ENCODE measurements at places on chromosomes 4 and X. TPM values are rescaled to one million over a fixed set of nuclear protein-coding genes. Genes with fewer than 3 reads are reported as not detected.

DNA sequence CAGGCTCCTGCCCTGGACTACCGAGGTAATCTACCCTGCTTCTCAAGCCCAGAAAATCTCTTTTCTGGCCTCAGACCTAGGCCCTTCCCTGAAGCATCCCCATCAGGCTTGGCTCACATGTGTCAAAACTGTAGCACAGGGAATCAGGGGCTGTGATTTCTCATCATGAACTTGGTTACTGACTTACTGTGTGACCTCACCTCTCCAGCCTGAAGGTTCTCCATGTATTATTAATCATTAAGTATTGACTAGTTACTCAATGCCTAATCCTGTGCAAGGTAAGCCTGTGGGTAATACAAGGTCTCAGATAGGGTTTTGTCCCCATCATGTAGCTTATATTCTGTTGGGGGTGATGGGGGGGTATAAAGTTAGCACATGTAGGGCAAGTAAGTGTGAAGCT is 6.8 kb downstream of the SRPX2 start:
- H3K27me3 ChIP-seq: no peaks in the 10 kb centered on the region
- H3K4me3 ChIP-seq: no peak overlapping the region
- no peak for DNase-seq
- H3K4me1 ChIP-seq: no peaks in the 10 kb centered on the region

DNA sequence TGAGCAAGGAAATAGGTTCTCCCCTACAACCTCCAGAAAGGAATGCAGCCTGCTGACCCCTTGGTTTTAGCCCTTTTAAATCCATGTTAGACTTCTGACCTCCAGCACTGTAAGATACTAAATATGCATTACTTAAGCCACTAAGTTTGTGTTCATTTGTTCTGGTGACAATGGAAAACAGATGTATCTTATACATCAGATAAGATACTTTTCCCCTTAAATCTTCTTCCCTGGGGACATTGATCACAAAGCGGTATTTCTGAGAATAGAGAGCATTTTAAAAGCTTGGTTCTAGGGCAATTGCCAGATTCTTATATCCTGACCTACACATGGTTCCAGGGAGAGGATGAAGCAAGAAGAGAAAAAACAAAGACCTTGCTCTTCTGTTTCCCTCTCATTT is 6.5 kb upstream of the TMEM184C start:
- H3K4me3 ChIP-seq: no peak overlapping the region
- no peak overlapping the region for H3K27ac ChIP-seq
- DNase-seq: no peak
- no peaks in the 10 kb centered on the region for H3K27me3 ChIP-seq

GRCh38 chrX:1153940-1154339 is 58.5 kb downstream of the CRLF2 start:
- DNase-seq: peak; percentile 32
- no peak overlapping the region for H3K4me3 ChIP-seq
- no peaks in the 10 kb centered on the region for H3K36me3 ChIP-seq
- no peak overlapping the region for H3K27ac ChIP-seq
- no peaks in the 10 kb centered on the region for H3K27me3 ChIP-seq

- no peak for DNase-seq
- H3K4me1 ChIP-seq: no peaks in the 10 kb centered on the region
- H3K4me3 ChIP-seq: no peak overlapping the region
- no peak overlapping the region for H3K27ac ChIP-seq
- no peaks in the 10 kb centered on the region for H3K27me3 ChIP-seq
- H3K36me3 ChIP-seq: no peaks in the 10 kb centered on the region
These were observed 86.8 kb downstream of the CAMK2D start for GRCh38 chr4:113674733-113675132.

DNA sequence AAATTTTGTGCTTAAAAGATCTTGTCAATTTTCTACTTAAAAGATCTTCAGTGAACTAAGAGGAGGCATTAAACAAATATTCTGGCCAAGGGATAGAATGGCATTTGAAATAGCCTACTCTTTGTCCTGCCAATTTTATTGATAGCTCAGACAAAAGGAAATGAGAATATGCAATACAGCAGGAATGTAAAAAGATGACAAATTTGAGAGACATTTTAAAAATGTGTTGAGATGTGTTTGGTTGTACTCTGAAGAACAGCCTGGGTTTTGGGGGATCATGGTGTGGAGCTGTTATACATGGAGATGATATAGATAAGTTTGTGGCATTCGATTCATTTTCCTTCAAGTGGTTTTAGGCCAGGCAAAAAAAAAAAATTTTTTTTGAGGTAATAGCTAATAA is 11.6 kb upstream of the MAD2L1 start:
- no peak overlapping the region for H3K4me3 ChIP-seq
- no peaks in the 10 kb centered on the region for H3K36me3 ChIP-seq

DNA sequence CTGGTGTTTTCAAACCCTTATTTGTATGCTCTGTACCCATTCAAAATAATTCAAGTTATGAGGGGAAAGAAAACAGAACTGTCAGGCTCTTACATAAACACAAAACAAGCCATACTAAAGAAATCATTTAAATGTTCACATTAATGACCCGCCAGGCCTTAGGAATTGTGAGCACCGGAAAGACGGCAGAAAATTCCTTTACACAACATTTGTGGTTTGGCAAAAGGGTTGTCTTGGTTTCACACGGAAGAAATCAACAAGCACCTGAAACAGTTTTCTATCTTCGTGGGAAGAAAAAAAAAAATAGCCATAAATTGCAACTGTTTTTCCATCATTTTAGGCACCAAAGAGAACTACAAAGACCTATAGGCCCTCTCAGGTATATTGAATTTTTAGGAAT is 188.5 kb upstream of the FTHL17 start:
- H3K4me1 ChIP-seq: peaks cover 6% of the 10 kb centered on the region
- H3K27ac ChIP-seq: no peak overlapping the region
- H3K27me3 ChIP-seq: no peaks in the 10 kb centered on the region
- no peaks in the 10 kb centered on the region for H3K36me3 ChIP-seq

DNA sequence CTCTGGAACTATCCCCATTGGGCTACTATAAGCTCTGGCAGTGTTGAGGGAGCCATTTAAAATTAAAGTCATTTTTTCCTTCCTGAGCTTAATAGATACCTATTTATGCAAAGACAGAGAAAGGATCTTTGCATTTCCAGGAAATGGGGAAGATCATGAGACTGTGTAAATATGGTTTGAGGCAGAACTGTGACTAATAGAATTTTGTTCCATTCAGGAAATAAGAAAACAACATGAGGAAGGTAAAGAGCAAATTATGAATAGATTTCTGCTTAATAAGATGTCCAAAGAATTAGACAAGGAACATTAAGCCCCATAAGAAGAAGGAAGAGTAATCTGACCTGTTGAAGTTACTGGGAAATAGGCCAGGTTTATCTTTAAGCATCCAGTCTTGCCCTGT is 17.8 kb upstream of the TBC1D19 start:
- no peaks in the 10 kb centered on the region for H3K27me3 ChIP-seq
- no peak overlapping the region for H3K27ac ChIP-seq

DNA sequence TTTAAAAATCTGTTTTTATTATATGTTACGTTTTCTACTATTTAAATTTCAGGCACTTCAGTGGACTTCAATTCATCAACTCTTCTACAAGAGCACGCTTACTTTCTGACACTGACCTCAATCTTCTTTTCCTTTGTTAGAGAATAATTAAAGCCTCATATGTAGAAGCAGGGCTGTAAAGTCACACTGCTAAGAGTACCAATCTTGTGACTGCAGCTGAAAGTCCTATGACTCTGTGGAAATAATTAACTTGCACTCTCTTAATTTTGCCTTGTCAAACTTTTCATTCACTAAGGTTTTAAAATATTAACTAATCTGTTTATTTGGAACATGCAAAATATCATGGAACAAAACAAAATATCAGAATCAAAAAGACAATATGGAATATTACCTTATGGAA is 498.1 kb downstream of the PCDH10 start:
- no peaks in the 10 kb centered on the region for H3K36me3 ChIP-seq
- no peak overlapping the region for H3K27ac ChIP-seq
- no peak overlapping the region for H3K4me3 ChIP-seq
- no peak for DNase-seq
- H3K27me3 ChIP-seq: no peaks in the 10 kb centered on the region
- no peaks in the 10 kb centered on the region for H3K4me1 ChIP-seq

DNA sequence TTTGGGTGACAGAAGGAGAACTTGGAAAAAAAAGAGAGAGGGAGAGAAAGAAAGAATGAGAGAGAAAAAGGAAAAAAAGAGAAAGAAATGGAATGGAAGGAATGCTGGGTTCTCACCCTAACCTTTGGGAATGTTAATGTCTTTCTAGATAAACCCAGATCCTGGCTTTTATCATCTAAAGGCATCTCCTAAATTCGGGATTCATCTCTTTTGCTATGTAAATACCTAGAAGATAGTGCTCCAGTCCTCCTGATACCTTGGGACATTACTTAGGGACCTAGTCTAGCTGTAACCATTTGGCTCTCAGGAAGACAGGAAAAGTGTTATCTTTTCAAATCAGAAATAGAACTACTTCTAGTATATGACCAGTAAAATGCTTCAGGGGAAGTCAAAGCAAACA is 15.8 kb upstream of the SPCS3 start:
- H3K36me3 ChIP-seq: no peaks in the 10 kb centered on the region
- peaks cover 4% of the 10 kb centered on the region for H3K27me3 ChIP-seq
- no peak overlapping the region for H3K4me3 ChIP-seq
- no peaks in the 10 kb centered on the region for H3K4me1 ChIP-seq

DNA sequence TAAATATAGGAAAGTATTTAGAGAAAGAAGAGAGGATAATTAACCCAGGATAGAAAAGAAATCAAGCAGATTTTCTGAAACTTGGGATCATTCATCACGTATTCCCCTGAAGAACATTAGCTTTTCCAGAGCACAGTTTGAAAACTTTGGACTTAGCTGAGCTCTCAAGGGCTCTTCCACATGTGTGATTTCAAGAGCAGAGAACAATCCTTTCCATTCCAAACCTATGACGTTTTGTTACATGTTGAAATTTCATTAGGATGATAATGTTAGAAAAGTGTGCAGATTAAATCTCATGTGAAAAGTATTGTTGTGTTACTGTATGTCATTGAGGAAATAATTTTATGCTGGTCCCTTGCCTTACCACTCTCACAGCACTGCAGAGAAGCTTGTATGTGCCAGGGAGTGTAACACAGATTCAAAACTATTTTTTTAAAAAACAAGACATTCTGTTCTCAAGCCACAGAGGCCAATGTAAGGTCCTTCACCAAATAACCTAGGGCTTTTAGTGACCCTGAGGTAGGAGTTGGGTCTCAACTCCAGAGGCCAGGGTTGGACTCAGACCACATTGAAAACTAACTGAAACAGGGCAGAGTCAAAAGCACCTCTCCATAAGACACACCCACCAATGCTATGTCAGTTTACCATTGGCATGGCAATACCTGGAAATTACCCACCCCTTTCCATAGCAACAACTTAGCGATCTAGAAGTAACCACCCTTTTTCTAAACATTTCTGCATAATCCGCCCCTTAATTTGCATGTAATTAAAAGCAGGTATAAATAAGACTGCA is 141.3 kb downstream of the ANXA5 start:
- no peak overlapping the region for H3K27ac ChIP-seq
- H3K27me3 ChIP-seq: no peaks in the 10 kb centered on the region
- H3K4me3 ChIP-seq: no peak overlapping the region

DNA sequence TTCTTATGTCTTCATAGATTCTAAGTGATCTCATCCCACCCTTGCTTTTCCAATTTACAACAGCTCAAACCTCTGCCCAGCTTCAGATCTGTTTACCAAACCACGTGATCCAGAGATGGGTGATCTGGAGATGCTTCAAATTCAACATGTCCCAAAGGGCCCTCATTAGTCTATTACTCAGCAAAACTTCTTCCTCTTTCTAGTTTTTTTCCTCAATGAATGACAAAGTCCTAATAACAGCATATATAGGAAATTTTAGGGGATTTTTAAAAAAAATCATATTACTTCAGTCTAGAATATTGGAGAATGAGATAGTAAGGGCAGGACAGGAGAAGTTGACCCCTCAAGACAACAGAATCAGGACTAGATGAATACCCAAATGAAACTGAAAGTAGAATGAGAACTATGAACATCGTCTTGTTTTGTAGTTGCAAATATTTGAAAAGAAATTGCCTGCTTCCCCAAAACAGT is 127.1 kb downstream of the CFAP299 start:
- no peak overlapping the region for H3K27ac ChIP-seq
- no peak for DNase-seq
- peaks cover 8% of the 10 kb centered on the region for H3K4me1 ChIP-seq
- H3K27me3 ChIP-seq: no peaks in the 10 kb centered on the region
- H3K4me3 ChIP-seq: no peak overlapping the region

- no peaks in the 10 kb centered on the region for H3K27me3 ChIP-seq
- no peak for DNase-seq
- no peaks in the 10 kb centered on the region for H3K36me3 ChIP-seq
- H3K4me1 ChIP-seq: no peaks in the 10 kb centered on the region
- H3K27ac ChIP-seq: no peak overlapping the region
These were observed 952.9 kb downstream of the FAT4 start for GRCh38 chr4:126267689-126268088.

DNA sequence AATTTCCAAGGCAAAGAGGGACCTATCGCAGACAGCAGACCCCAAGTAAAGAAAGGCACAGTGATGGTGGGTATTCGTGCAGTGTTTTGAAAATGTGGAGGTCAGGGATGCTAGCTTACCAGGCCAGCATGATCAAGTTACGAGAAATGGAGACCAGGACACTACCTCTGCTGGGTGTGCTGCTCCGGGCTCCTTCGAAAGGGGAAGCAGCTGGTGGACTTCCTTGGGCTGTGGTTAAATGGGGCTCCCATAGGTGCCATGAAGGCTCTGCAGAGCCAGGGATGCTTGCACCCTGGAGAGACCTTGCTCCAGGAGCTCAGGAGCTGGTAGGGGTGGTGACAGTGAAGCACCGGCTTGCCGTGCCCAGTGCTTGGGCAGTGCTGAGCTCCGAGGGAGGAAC is 68.8 kb downstream of the TBL1X start:
- H3K4me1 ChIP-seq: peaks cover 27% of the 10 kb centered on the region
- H3K4me3 ChIP-seq: no peak overlapping the region
- no peaks in the 10 kb centered on the region for H3K27me3 ChIP-seq
- no peaks in the 10 kb centered on the region for H3K36me3 ChIP-seq
- DNase-seq: no peak

DNA sequence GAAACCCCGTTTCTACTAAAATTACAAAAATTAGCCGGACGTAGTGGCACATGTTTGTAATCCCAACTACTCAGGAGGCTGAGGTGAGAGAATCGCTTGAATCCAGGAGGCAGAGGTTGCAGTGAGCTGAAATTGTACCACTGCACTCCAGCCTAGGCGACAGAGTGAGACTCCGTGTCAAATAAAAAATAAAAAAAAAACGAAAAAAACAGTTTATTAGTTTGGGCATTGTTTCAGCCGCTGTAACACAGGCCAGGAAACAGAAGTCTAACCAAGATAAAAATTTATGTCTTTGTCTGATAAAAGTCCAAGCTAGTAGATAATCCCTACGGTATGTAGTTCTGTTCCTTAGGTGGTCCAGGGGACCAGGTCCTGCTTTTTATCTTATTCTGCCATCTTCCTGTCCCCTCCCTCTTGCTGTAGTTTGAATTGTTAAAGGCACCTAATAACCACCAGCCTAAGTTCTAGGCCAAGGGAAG is 21.4 kb downstream of the USO1 start:
- H3K36me3 ChIP-seq: 0 out of 2 replicates have a peak, but pooled peaks cover 3% of the 10 kb centered on the region
- no peak overlapping the region for H3K27ac ChIP-seq
- DNase-seq: no peak
- no peaks in the 10 kb centered on the region for H3K27me3 ChIP-seq
- no peak overlapping the region for H3K4me3 ChIP-seq
- H3K4me1 ChIP-seq: no peaks in the 10 kb centered on the region

The L1CAM gene
- total RNA-seq: 38.7 TPM

The TCEAL6 gene
- not detected for total RNA-seq

The DYNLT3 gene
- total RNA-seq: 3.7 TPM

The STBD1 gene
- 1.7 TPM for total RNA-seq
